ENCODE measurements at places on chromosomes 12 and 14.

- peak; percentile 53 for DNase-seq
These were observed 190.2 kb downstream of the FSCB start for GRCh38 chr14:44316647-44317440.

- no peak for DNase-seq
These were observed 46.7 kb upstream of the ATP23 start for GRCh38 chr12:57894399-57895292.

- peak; percentile 64 for DNase-seq
These were observed 9.5 kb upstream of the SAV1 start for GRCh38 chr14:50677527-50678063.

DNA sequence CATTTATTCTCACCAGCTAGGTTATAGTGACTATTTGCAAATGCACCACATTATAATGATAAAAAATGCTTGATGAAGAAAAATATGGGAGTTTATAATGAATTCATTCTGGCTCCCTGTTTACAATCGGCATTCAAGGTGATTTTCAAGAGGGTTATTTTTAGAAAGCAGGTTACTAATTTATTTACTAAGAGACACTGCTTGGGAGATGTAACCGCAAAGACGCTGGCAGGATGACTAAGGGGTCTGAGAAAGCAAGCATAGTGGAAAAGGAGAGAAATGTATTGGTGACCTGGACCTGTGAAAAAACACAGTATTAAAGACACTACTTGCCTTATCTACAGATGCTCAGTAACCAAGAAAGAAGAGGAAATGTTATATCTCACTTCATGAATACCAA lies 13.3 kb upstream of the PITPNM2 start:
- no peak for DNase-seq

DNA sequence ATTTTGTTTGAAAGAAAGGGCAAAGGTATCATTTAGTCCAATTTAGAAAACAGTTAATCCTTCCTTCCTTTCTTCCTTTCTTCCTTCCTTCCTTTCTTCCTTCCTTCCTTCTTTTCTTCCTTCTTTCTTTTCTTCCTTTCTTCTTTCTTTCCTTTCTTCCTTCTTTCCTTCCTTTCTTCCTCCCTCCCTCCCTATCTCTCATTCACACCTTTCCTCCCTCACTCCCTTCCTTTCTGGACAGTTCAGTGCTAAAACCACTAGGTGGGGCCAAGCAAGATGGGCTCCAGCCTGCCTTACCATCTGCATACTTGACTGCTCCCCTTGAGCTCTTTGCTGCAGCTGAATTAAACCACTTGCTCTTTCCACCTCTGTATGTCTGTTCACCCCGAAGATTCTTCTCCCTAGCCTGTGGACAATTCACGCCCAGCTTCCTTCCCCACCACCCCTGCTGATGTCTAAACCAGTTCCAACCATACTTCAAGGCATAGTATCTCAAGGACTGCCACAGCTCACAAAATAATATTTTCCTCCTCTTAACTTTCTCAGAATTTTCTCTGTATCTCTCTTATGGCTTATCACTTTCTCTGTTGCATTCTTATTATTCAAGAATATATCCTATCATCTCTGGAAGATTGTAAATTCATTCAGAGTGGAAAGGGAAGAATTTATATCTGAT lies 78.0 kb downstream of the DBX2 start:
- peak; percentile 6 for DNase-seq

Data from AG10803 (cell line).